T-helper 1 cell (primary cell): ENCODE measurements at places on chromosomes 6 and 20.

DNA sequence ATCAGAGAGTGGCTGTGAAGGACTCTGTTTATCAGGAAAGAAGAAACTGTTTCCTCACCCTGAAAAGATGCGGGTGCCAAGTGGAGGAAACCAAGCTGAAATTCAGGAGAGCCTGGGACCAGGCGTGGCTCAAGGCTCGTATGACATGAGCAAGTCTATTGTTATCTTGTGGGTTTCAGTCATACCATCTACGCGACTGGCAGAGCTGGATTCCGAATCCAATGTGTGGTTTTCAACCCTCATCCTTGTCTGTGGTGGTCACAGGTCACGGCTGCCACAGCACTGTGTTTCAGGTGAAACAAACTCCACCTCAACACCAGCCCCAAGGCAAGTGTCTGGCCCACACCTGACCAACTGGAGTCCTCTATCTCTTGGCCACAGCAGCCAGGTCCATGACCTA, 9.1 kb downstream of the MC3R start:
- DNase-seq = no peak

DNA sequence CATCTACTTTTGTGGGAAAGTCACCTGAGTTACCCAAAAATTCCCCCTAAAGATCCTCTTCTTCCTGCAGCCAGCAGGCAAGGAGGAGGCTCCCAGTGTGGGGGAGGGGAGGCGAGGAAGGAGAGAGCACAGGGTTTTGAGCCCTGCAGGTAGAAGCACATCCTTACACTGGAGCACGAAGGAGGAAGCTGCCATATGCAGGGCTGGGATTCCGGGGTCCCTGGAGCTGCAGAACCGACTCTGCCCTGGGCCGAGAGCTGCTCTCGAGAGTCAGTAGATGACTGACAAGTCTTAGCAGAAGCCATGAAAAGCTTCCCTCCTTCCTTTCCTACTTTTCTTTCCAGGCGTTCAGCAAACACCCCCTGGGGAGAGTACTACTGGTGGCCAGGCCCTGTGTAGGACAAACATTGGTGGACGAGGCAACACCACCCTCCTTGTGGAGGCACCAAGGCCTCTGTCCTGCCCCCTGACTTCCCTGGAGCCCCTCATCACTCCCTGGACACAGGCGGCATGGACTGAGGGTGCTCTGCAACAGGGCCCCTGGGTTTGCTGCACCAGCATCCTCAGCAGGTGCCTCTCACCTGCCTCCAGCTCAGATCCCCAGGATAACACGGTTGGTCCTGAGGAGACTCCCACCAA, 211.7 kb upstream of the CST7 start:
- DNase-seq = no peak

GRCh38 chr6:142966294-142966693, 21.3 kb upstream of the HIVEP2 start:
- DNase-seq = no peak

DNA sequence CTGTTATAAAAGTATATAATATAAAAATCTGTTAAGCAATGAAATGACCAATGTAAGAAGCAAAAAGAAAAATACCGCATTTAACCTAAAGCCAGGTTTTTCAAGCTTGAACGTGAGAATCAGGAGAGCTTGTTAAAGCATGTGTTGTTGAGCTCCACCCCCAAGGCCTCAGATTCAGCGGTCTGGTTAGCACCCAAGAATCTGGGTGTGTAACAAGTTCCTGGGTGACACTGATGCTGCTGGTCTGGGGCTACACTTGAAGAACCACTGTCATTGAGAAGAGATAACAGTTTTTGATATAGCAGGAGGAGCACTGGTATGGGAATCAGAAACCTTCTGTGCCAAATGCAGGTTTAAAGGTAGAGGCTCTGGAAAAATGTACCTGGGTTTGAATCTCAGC, 154.0 kb downstream of the ID4 start:
- DNase-seq = no peak

DNA sequence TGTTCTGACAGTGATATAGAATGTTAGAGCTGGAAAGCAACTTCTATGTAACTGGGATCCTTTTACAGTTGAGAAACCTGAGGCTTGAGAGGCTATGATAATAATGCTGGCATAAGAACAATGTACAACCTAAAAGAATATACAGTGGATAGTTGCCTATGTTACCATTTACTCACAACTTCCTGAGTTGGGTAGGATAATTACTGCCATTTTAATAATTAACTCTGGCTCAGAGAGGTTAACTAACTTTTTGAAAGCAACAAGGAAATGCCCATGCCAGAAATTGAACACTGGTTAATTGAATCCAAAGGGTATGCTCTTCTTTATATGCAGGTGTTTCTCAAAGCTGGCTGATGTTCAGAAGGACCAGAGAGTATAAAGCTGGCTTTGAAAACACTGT, 530.7 kb upstream of the MAP3K7 start:
- DNase-seq = no peak

GRCh38 chr6:149013586-149014344, 266.9 kb downstream of the UST start:
- no peak for DNase-seq

DNA sequence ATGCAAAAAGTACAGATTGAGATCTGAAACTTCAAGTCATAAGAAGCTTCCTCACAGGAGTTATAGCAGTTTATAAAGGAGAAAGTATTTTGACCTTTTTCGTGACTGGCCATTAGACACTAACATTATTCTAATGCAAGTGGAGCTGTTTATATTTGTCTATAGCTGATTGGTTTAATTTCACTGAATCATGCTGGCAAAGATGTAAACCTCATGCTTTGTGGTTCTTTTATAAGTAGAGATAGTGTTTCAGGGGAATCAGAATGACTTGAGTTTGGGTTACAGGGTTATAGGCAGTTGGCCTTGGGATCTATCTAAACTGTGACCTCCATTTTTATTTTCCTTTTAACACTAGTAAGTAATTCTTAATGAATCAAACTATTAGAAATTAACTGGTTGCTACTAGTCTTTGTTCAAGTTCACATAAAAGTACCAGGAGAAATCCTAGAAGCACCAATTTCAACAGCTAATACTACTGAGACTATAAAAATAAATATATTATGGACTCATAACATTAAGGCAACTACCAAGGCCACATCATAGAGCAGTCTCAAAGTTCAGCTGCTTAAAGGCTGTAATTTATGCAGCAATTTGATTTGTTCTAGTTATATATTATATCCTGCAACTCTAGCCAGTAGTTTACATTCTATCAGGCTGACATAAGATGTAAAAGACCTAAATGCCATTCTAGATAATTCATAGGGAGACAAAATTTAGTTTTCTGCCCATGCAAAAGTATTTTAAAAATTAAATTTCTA, 94.0 kb downstream of the RNGTT start:
- DNase-seq = no peak

- no peak for DNase-seq
Observed at GRCh38 chr6:70424291-70424690, 11.0 kb downstream of the FAM135A start.

GRCh38 chr6:156776470-156776839, 723 bp upstream of the ARID1B start:
- peak; percentile 58 for DNase-seq
